Jurkat, Clone E6-1 (cell line): ENCODE measurements at places on chromosomes 5 and 9.

DNA sequence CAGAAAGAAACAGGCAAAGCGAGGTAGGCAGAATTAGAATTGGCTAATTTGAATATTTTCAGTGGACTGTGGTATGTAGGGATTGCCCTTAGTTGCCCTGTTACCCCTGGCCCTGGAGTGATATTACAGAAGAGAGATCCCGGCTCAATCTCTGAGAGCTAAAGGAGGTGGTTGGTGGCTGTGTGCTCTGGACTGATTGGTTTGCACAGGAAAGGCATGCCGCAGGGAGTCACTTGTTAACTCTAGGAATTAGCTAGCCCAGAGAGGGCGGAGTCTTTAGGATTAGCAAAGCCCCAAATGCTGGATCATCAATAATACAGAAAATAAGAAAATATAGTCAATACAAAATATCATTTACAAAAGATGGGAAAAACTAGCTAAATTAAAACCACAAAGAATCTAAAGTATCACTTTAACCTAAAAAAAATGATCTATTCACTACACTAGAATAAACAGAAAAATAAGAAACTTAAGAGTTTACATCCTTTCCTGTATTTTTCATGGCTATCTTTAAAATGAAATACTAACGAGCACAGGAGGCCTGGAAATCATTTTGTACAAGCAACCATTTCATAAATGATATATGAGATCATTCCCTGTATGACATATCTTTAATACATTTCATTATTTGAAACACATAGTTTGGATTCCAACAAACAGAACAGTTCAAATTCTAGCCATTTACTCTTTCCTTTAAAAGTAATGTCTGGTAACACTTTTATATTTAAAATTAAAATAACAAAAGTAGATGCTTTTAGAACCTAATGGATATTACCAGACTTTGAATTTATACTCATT lies 71.1 kb downstream of the GNAQ start:
- DNase-seq, result no peak

- DNase-seq, result no peak
These were observed 5.7 kb downstream of the EQTN start for GRCh38 chr9:27291292-27291691.

DNA sequence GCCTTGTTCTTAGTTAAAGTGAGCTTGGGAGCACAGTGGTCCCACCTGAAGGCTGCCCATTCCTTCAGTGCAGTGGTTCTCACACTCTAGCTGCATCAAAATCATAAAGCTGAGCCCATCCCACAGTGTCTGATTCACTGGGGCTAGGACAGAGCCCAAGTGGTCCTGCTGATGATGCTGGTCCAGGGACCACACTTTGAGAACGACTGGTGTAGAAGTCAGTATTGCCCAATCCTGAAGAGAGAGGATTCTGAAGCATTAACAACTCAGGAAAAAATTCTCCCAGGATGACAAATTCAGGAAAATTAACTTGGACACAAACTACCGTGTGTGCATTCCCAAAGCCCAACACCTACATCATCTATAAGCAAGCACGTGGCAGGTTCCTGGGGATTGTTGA lies 176.2 kb downstream of the GABBR2 start:
- DNase-seq, result no peak

DNA sequence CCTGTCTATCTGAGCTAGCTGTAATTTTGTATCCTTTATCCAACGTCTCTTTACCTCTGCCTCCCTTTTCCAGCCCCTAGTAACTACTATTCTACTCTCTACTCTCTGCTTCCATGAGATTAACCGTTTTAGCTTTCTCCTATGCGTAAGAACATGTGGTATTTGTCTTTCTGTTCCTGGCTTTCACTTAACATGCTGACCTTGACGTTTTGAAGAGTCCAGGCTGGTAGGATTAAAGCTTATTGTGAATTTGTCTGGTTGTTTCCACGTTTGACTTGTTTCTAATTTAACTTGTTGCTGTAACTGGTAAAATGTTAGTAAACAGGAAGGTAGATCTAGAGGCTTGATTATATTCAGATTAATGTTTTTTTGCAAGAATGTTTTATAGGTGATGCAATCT lies 385.3 kb downstream of the PSAT1 start:
- DNase-seq, result no peak

- no peak for DNase-seq
These were observed 18.7 kb upstream of the CYFIP2 start for GRCh38 chr5:157247267-157247666.

DNA sequence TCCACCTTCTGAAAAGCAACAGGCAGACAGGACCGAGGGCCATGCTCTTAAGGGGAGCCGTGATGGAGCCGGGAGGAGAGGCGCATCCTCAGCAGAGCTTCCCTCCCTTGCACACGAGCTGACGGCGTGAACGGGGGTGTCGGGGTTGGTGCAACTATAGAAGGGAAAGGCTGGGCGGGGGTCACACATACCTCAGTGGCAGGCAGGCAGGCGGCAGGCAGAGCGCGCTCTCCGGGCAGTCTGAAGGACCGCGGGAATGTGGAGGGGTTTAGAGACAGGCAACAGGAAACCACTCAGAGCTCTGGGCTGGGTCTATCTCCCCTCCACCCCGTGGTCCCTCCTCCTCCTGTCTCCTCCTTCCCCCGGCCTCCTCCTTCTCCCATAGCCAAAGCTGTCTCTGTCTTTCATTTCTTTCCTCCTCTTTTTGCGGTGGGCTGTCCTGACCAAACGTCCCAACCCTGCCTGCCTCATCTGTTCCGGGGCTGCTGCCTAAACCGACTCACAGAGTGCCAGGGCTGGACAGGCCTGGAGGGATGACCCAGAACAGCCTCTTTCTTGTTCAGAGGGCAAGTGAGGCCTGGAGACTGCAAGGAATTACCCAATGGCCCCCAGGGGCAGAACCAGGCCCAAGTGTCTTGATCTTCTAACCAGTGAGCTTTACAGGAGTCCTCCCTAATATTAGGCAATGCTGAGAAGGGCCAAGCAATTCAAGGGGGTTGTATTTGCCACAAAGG lies at the start of gene SPARC:
Gene SPARC, minus strand, starts transcription at position 242 of the 734 bp plus-strand sequence. CDS start 10,727 bp downstream, outside the sequence.
- DNase-seq, result peak; percentile 41
